Left lung (tissue), 14 donors: ENCODE measurements at places on chromosomes 1 and 21. TPM values are rescaled to one million over a fixed set of nuclear protein-coding genes. Genes with fewer than 3 reads are reported as not detected.

DNA sequence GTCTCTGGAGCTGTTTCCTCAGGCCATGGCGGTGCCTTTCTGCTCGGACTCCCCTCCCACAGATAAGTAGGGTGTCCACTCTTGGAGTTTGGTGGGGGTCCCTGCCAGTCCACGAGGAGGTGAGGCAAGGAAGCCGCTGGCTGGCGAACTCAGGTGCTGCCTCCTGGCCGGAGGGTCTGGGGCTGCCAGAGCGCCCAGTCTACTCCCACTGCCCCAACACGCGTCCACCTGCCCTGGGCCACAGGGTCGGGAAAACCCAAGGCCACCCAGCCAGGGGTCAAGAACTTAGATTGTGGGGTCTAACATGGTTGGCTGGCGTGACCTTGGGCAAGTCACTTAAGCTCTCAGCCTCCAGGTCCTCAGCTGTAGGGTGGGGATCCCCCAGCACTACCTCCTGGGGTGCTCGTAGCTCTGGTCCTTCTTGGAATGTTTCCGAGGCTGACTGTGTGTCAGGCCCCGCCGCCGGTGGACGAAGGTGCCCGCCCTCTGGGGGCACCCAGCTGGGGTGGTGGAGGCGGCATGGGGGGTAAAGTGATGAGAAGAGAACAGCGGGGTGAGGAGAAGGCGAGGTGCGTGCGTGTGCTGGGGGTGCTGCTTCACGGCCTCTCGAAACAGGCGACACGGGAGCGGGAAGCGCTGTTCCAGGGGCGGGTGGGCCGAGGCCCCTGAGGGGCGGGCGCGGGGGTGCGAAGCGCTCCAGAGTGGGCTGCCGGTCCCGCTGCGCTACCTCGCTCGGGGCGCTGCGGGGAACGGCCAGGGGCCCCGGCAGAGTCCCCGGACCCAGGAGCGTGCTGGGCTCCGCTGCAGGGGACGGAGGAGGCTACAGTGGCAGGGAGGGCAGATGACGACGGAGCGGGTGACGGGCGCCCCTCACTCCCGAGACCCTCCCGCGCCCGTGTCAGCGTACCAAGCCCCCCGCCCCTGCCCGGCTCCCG, 1.2 kb downstream of the SH2D5 start:
- DNase-seq: no peak

DNA sequence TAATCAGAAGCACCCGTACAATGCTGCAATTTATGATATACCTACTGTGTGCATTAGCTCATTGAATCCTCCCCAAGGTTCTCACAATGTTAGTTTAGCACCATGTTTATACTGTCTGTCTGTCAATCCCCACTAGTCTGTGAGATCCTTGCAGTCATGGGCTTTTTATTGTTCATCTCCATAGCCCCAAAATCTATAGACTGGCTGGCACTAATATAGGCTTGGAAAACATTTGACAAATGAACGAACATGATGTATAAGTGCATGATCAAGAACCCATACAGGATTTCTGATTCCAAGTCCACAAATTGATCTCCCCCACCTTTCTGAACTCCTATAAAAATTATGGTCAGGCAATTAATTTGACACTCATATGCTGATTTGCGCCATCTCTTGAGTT, 290.0 kb downstream of the OMA1 start:
- no peak for DNase-seq

GRCh38 chr1:160672789-160673695, 26.2 kb upstream of the SLAMF1 start:
- DNase-seq: no peak

GRCh38 chr21:43300496-43301408, 126.2 kb downstream of the SIK1 start:
- no peak for DNase-seq

DNA sequence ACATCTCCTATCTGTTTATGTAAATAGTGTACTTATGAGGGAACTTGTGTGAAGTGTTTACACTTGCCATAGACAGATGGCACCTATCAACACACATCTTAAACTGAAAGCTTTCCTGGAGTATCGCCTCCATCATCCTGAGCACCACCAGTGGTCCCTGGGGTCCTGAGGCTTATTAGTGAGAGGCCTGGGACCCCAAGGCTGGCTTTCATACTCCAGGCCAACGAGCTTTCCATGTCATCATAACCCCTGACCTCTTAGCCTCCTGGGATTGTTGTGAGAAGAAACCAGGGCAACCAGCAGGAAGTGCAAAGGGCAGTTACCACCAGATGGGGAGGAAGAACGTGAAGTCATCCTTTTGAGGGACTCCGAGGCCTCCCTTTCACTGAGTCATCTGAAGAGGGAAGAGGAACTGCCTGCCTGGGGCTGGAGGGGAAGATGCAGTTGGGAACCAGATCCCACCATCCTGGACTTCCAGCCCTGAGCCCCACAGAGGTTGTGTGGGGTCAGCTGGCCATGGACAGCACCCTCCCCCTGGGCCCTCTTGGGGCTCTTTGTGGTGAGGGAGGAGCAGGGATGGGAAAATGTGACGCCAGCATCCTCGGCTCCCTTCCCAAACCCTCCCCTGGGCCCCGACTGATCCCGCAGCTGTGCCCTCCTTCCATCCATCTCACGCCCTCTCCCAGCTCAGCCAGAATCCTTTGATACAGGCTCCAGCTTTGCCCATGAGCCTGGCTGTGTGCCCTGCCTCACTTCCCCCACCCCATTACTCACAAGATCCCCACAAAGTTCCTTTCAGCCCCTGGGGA, 5.8 kb downstream of the INKA2 start:
- peak; percentile 71 for DNase-seq

GRCh38 chr21:36504067-36505058, 24.4 kb upstream of the CLDN14 start:
- DNase-seq: no peak

NBPF9 gene
- total RNA-seq: 28.6 TPM

- no peak for DNase-seq
Measured at GRCh38 chr1:11725616-11726015, 10.3 kb upstream of the AGTRAP start.
